GM23248 (cell line): ENCODE measurements at places on chromosomes 5 and 9.

DNA sequence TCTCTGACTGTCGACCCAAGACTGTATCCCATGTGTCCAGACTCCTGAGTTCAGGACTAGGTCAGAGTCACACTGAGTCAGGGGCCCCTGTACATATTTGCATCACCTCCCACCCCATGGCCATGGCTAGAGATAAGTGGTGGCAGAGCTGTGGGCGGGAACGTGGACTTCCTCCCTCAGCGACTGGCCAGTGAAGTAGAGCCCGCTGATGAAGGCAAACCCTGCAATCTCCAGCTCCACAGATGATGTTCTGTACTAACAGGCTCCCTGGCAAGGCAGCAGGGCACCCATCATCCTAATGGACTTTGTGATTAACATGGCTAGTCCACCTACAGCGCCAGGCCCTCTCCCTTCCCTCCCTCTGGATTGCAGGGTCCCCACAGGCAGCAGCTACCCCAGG, 110.5 kb upstream of the LRRTM2 start:
- DNase-seq: no peak

- DNase-seq: no peak
Measured at GRCh38 chr5:100838048-100838473, 65.0 kb downstream of the ST8SIA4 start.

- DNase-seq: no peak
Measured at GRCh38 chr5:137442660-137443059, 56.5 kb downstream of the SPOCK1 start.

DNA sequence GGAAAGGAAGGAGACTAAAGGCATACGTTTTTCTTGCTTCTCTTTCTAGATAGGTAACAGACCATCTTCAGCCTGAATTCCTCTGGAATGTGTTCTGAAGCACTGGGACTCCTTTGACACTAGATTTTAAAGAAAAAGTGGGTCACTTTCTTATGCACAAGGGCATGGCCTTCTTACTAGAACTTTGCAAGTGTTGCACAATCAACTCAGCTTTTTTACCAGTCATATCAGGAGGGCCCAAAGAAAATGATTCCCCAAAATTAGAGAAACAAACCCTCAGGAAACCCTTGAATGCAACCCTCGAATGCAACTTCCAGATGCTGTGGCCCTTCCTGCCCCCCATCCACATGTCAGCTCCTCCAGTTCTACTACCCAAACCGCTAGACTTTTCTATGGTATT, 93.9 kb downstream of the YTHDC2 start:
- no peak for DNase-seq

DNA sequence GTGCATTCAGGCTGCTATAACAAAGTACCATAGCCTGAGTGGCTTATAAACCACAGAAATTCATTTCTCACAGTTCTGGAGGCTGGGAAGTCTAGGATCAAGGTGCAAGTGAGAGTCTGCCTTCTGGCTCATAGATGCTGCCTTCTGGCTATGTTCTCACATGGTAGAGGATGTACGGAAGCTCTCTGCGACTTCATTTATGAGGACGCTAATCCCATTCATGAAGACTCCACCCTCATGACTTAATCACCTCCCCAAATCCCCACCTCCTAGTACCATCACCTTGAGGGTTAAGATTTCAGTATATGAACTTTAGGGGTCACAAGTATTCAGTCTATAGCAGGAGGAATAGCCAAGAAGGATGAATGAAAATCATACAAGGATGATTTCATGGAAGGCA, 37.3 kb upstream of the KCNIP1 start:
- no peak for DNase-seq

GRCh38 chr9:99026271-99026955, 78.5 kb upstream of the TGFBR1 start:
- DNase-seq: no peak
